ENCODE measurements at places on chromosomes 3 and 15.
A peak's percentile ranks its signal among the peaks of the same experiment; 100 is the strongest.

DNA sequence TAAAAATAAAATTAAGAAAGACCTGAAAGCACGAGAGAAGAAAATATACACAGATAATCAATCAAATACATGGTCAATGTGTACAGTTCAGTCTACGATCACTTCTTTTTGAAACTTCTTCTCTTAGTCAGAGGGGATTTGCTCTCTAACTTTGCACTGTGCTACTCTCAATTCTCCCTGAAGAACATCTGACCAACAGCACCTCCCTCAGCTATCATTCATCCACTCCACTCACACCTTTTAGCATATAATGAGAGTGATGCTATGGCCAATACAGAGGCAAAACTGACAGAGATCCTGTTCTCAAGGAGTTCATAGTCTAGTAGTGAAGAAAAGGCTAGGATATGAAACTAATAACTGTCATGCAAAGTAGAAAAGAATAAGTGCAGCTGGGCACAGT, 45.9 kb downstream of the P3H2 start:
- no peak for DNase-seq

DNA sequence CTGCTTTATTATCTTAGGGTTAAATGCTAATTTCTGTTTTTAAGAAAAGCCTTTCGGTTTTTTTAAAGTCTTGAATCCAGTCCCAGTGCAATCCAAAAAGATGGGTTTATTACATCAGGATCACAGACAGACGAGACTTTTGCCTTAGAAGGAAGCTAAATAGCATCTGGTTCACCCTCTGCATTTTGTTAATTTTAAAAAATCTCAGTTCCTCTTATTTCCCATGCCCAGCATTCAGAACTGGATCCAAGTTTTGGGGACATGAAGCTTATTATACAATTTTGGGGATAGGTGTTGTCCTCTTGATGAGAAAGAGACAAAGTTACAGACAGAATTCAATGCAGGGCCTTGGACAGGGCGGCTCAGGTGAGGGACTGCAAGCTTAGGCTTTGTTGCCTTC, 181.5 kb upstream of the LYSMD4 start:
- DNase-seq: no peak

DNA sequence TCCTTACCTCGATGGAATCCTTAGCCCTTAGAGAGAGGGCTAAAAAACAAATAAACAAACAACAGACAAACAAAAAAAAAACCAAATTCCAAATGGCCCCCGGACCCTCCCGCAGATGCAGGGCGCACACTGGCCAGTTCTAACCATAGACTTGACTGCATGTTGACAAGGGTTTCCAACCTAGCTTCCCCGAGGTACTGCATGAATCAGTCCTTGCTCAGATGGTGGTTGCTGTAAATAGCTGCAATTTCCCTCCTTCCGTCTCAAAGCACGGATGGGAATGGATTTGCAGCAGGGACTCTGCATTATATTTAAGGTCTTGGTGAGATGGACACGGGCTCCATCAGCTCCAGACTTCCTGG, 162.8 kb downstream of the CD47 start:
- no peak for DNase-seq

GRCh38 chr3:181782306-181782954, 70.7 kb downstream of the SOX2 start:
- no peak for DNase-seq

- no peak for DNase-seq
These were observed 15.7 kb downstream of the PRR23E start for GRCh38 chr3:127208483-127209100.

DNA sequence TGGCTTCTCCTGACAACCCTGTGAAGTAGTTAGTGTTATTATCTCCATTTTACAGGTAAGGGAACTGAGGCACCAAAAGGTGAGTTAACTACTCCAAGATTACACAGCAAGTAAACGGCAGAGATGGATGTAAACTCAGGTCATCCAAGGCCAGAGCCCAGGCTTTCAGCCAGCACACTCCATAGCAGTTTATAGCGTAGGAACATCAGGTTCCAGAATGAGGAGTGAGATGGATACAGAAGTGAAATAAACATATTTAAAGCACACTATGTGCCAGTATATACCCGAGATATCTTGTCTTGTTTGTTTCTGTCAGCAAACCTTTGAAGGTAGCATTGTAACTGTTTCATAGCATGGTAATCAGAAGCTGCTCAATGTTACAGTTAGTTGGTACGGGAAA, 279.0 kb downstream of the OXSM start:
- DNase-seq: no peak

GRCh38 chr3:132847849-132848625, 125.8 kb upstream of the NPHP3 start:
- DNase-seq: no peak

DNA sequence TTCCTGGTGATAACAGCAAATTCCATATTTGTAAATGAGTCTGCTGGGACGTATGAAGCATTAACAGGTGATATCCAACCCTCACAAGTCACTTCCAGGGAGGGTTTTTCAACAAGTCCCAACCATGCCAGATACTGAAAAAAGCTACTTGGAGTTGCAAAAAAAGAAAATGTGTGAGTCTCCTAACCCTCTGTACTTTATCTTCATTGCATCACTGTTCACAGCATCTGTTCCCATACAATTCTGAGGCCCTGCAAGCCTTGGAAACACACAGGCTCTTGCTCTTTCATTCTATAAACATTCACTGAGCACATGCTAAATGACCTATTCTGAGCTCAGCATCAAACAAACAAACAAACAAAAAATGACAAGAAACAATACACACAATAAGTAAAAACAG, 120.8 kb downstream of the RFTN1 start:
- DNase-seq: no peak

DNA sequence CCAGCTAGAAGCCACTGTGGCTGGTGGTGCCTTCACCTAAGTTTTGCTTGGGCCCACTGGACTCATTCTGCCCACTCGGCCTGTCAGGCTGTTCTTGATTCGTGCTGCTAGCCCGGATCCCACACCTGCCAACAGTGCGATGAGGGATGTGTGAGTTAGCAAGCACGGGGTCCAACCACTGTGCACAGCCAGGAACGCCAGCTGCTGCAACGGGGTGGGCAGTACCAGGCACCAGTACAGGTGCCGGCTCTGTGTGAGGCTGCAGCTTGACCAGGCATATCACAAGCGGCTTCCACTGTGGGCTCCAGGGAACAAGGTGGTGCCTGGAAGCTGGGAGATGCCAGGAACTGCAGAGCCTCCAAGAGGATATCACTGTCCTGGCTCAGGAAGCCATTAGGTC, 481.2 kb downstream of the OTOL1 start:
- no peak for DNase-seq

DNA sequence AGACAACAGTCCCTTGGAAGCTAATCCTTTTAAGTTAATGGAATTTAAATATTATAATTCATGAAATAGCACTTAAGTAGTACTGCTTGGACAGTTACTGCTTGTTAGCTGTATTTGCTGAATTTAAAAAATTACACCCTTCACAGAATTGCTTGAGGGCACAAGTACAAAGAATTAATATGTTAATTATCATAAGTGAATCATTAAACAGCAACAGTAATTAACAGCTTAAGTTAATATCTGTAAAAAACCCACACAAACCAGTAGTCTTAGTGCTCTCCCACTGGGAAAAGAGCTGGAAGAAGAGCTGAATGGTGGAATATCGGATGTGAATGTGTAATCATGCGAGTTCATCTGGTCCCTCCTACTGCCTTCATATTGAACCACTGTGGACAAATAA, 232.0 kb downstream of the CD47 start:
- no peak for DNase-seq

DNA sequence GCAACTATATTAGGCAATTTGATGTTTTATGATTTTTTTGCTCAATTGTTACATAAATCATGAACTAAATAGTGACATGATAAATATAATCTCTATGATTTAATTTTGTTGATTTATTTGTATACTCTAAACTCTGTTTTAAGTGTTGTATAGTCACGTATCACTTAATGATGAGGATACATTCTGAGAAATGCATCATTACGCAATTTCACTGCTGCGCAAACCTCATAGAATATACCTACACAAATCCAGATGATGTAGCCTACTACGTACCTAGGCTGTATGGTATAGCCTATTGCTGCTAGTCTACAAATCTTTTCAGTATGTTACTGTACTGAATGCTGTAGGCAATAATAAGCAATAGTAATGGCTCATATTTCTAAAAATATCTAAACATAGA, 1029.8 kb downstream of the SI start:
- no peak for DNase-seq

DNA sequence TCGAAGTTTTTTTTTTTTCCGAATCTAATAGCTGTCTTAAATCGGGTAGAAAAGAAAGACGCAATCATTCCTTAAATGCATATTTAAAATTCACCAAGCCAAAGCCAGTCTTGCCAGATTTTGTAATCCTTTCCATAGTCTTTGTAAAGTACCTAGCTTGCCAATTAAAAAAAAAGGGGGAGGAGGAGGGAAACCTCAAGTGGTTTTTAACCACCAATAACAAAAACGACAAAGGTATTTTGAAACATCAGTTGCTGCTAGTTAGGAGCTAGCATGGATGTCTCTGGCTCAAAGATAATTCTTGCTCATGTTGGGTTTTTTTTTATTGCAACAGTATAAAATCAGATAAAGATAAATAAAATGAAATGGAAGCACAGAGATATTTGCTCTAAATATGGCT, 187.9 kb downstream of the MECOM start:
- DNase-seq: peak; percentile 2

DNA sequence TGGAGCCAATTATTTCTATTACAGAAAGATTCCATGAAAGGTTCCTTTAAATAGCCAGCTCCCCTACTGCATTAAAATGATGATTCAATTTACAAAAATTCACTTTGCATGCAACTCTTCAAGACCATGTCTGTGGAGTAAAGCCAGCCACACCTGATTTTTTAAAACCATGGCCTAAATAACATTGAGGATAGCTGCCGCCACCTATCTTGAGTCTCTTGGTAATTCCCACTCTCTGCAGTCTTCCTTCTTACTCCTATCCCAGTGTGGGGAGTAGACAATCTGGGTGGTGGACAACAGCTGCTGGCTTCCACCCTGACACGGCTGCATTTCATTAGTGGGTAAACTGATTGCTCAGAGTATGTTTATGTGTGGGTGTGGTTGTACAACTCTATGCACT, 10.7 kb downstream of the LRTM1 start:
- no peak for DNase-seq

- DNase-seq: no peak
These were observed 617.5 kb downstream of the TBL1XR1 start for GRCh38 chr3:176579711-176580185.

GRCh38 chr15:67101911-67102598, 36.7 kb downstream of the SMAD3 start:
- no peak for DNase-seq

DNA sequence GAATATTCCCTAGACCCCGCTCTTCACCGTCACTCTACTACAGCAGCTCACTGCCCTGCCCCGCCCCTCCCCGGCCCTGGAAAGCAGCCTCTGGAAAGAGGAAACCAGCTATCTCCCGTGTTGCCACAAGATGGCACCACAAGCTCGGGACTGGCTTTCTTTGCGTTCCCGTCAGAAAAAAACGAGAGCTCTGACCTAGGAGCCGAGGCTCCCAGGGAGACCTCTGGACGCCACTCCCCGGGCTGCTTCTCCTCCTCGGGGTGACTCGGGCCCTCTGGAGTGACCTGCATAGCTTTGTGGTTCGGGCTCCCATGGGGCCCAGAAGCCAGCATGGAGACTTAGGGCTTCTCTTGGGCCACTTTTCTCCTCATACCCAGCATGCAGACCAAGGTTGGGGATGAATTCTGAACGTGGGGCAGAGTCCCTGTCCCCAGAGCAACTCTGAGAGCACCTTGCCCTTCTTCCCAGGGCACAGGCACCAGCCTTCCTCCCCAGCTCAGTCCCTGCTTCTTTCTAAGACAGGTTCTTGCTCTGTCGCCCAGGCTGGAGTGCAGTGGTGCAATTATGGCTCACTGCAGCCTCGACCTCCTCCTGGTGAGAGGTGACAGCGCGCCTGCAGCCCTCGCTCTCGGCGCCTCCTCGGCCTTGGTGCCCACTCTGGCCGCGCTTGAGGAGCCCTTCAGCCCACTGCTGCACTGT, 19.0 kb downstream of the STOML1 start:
- DNase-seq: peak; percentile 61

- peak; percentile 18 for DNase-seq
These were observed 25.8 kb downstream of the CHRM5 start for GRCh38 chr15:33994005-33994615.

- DNase-seq: no peak
These were observed 14.6 kb downstream of the MRPS25 start for GRCh38 chr3:15050405-15051092.

DNA sequence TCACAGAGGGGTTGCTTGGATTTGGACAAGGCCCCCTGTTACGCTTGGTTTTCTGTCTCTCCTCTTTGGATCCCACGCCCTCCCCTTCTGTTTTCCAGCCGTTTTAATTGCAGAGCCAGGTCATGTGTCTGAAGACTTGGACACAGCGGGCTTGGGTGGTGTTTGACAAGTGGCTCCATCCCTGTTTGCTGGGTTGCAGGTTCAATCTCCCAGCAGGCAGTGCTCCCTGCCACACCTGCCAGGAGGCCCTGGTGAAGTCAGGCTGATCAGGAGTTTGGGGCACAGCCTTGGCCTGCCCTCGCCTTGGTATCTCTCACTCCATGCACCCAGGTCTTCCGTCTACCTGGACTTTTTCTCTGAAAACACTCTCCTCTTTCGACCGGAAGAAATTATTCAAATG, 59.0 kb downstream of the PLXNA1 start:
- no peak for DNase-seq

GRCh38 chr15:85671156-85671555, 123.6 kb downstream of the KLHL25 start:
- DNase-seq: no peak

DNA sequence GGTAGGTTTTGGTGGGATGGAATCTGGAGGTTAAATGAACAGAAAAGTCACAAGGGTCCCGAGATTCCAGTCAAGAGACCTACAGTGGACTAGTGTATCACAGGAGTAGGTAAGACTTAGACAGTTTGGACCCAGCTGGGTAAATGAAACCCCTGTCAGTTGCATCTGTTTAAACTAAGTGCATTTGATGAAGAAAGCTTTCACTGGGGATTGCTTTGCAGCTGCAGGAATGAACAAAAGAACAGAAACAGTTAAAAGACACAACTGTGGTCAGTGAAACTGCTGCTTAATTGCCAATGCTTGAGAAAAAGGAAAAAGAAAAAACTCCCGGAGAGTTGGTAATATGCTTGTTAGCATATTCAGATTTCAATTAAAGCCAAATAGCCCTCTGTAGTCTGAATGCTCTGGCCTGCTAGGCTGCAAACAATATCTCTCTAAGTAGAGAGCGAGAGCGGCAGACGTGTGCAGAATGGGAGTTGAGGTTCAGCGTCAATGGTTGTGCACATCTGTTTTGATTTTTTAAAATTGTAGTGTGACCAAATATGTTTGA, 37.1 kb downstream of the OXNAD1 start:
- DNase-seq: no peak

- peak; percentile 61 for DNase-seq
These were observed 20.6 kb upstream of the EPHB3 start for GRCh38 chr3:184540777-184541681.

DNA sequence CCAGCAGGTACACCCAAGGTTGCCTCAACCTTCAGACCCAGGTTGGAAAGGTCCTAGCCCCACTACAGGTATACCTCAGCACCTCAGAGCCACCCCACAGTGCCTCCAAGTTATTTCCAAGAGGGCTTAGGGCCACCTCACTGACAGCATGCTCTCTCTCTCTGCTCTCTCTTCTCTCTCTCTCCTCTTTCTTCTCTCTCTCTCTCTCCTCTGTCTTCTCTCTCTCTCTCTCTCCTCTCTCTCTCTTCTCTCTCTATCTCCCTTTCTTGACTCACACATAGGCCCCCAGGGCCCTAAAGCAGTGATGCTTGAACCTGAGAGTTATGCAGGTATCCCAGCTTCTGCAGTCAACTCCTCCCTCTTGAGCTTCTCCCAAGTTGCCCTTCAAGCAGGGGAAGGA, 4.2 kb downstream of the CAV3 start:
- no peak for DNase-seq
